ENCODE measurements at places on chromosomes 16 and 17.

DNA sequence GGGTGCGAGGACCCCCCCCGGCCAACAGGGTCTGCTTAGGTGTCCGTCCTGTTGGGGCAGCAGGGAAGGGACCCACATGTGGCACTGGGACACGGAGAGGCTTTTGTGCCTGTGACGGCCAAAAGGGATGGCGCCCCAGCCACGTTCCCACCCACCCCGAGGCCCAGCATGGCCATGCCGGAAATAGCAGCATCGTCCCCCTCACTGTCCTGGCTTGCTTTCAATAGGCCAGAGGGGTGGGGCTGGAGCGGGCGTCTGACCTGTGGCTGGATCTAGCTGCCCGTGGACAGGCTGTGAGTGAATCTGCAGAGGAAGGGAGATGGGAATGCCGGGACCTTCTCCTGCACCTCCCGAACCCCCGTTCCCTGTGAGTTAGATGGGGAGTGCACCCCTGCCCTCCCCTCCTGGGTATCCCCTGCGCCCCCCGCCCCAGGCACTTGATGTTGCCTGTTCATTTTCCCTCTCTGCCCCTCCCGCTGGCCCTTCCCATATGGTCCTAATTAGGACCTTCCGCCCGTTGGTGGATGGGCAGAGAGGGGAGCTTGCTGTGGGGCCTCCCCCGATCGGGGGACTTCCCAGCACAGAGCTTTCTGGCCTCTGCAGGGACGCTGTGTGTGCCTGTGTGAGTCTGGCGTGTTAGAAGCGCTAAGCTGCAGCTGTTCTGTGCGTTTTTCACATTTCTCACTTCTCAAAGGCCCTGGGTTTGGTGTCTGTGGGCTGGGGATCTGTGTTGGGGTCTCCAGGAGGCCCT is 292.8 kb downstream of the SEC14L1 start:
- no peak for DNase-seq

DNA sequence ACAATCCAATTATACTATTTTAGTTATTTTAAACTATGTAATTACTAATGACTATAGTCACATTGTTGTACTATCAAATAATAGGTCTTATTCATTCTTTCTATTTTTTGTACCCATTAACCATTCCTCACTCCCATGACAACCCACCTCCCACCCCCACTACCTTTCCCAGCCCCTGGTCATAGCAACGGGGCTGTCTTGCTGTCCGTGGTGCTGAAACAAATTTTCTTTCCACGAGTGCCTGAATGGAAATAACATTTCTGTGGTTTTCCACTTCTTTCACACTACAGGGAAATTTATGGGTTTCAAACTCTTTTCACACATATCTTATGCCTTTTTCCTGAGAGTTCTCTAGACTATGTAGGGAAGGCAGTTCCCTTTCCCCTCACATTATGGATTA is 326.6 kb downstream of the PHKB start:
- no peak for DNase-seq

DNA sequence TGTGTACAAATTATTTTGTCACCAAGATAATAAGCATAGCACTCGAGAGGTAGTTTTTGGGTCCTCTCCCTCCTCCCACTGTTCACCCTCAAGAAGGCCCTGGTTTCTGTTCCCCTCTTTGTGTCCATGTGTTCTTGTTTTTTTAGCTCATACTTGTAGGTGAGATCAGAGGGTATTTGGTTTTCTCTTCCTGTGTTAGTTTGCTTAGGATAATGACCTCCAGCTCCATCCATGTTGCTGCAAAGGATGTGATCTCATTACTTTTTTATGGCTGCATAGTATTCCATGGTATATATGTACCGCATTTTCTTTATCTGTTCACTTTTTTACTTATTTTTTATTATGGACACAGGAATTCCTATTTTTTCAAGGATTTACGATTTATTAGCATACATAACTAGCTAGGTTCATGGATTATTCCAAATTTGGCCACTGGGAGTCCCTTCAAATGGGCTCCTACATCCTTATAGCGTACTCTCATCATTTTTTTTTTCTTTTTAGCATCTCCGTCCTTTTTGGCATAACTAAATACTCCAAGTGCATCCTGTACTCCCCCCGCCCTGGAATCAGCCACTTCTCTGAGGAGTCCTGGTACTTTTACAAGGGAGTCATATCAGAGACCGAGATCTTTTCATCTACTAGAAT is 7.3 kb downstream of the TADA2A start:
- no peak for DNase-seq

DNA sequence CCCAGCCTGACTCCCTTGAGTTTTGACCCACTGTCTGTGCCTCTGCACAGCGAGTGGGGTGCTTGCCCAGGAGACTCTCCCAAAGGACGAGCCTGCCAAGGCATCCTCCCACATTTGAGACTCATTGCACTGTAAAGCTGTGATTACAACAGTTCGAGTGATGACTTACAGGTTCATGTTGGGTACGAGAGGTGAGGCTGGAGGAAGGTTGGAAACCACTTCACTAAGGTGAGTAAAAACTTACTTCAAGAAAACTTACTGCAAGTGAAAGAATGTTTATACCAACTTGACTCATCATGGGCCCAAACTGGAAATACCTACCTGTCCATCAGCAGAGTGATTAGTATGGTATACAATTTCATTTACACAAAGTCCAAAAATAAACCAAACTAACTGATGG is 360.1 kb upstream of the CDH11 start:
- no peak for DNase-seq

- DNase-seq = no peak
Measured at GRCh38 chr17:76772842-76773525, 35.1 kb downstream of the MFSD11 start.

DNA sequence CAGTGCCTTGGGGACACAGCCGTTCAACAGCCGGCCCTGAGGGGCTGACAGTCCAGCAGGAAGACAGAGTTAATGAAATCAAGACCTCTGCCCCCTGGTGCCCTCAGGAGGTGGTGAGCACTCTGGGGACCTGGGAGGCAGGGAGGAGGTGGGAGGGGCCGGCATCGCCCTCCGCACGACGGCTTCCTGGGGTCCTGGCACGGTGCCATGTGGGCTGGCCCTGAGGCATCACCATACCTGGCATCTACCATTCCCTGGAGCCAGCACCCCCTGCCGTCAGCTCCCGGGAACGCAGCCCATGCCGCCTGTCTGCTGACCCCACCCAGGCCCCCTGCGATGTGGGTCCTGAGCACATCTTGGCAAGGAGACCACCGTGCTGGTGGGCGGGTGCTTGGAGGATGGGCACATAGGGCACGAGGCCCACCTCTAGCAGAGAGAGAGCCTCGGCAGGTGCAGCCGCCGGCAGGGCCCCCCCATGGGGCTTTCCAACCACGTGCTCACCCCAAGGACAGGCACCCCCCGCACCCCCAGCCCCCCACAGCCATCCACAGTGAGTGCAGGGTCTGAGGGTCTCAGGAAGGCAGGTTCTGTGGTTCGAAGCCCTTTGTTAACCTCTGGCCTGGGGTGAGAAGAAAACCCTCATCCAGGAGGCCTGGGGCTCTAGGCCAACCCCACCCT is 52.5 kb downstream of the ZFPM1 start:
- peak; percentile 42 for DNase-seq

DNA sequence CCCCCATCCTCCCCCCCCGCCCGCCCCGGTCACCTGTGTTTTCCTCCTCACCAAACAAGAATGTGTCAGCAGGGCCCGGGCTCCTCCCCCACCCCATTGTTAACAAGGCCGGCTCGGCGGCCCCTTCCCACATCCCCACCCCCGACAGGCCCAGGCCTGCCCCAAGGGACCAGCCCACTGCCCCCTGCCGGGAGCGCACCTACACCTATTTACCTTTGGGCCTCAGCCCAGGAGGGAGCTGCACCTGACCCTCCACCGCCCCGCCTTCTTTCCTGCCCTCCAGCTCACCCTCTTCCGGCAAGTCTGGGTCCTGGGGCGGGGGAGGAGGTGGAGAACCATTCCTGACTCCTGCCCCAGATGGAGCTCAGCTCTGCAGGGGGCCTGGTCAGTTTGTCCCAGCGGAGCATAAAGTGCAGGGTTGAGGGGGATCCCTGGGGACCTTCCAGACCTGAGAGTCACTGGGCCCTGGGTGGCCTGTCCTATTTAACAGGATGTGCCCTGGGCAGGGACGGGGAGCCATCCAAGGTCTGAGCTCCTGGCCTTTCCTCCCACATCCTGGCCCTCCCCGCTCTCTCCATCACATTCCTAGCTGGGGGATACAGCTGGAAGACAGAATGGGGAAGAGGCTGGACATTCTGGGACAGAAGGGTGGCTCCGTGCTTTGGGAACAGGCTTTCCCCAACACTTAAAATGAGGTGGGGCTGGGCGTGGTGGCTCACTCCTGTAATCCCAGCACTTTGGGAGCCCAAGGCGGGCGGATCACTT is 8.3 kb downstream of the FOXJ1 start:
- no peak for DNase-seq

- no peak for DNase-seq
Measured at GRCh38 chr16:1193825-1194581, 31.1 kb downstream of the TPSG1 start.

- no peak for DNase-seq
Measured at GRCh38 chr17:51640108-51640622, 379.8 kb downstream of the UTP18 start.

GRCh38 chr17:58535431-58535830 is 21.0 kb upstream of the MTMR4 start:
- no peak for DNase-seq

GRCh38 chr17:78637643-78638420 is 60.6 kb upstream of the DNAH17 start:
- no peak for DNase-seq

GRCh38 chr17:13228225-13228624 is 210.4 kb upstream of the ELAC2 start:
- no peak for DNase-seq

DNA sequence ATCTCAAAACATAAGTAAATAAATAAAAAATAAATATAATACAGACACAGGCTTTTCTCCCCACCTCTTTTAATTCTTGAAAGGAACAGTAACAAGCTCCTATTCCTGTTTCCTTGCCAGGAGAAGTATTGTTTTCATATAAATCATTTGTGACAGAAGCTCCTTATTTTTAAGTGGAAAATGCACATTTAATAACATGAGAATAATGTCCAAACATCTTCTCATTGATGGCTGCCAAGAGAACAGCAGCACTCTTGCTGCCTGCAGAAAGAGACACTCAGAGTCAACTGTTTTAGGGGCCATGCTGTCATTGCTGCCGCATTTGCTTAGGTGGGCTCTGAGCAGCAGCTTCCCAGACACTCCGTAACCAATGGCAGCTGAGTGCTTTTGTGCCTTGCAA is 580.1 kb downstream of the WWOX start:
- no peak for DNase-seq

DNA sequence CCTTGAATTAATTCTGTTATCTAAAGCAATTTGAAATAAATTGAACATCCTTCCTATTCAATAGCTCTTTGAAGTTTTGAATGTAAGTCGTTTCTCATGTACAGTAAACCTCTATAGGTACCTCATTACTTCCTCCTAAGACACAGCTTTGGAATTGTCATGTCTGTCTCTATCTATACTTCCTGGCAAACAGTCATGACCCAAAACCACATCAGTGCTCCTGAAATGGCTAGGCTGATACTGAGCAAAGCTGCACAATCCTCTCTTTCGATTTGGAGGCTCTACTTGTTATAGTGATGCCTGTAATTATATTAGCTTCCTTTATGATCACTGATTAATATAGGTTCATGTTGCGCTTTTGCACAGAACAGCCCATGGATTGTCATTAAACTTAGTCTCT is 110.1 kb downstream of the ADAMTS18 start:
- DNase-seq = no peak

DNA sequence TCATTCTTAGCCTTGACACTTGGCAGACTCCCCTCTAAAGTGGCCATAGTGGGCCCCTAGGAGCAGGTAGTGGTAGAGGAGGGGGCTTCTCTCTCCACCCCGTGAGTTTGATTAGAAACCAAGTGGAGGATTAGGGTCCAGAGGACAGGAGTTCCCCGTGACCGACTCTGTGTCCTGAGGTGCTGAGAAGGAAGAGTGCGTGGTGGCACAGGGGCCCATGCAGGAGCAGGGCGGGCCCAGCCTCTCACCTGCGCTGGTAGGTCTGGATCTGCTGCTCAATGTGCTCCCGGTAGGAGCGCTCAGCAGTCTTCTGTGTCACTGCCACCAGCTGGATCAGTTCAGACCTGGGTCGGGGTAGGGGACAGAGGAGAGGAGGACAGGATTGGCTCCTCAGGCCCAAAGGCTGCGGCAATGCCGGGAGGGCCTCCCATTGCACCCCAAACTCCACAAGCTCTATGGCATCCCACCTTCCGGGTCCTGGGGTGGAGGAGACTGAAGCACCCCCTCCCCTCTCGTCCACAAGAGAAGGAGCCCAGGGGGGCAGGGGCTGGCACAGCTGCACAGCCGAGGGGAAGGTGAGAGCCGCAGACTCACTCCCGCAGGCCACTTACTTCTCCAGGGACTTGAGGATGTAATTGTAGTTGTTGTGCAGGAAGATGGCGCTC is 6.2 kb downstream of the ZACN start:
- no peak for DNase-seq

- no peak for DNase-seq
Measured at GRCh38 chr17:69539274-69539673, 124.8 kb downstream of the MAP2K6 start.

- DNase-seq = no peak
Measured at GRCh38 chr17:38918916-38919315, 6.5 kb upstream of the LASP1NB start.

DNA sequence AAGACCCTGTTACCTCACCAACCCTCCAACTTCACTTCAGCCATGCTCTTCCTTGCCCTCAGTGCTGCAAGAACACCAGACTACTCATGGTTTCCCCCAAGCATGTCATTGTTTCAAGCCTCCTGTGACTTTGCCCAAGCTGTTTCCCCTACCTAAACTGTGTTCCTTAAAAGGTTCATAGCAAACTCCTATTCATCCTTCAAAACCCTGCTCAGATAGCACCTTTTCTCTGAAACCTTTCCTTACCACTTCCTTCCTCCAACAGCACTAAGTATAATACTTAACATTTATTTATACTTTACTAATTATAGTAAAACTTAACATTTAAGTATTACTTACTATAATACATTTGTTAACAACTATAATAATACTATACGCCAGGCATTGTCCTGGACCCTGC is 136.2 kb downstream of the CCT6B start:
- no peak for DNase-seq

DNA sequence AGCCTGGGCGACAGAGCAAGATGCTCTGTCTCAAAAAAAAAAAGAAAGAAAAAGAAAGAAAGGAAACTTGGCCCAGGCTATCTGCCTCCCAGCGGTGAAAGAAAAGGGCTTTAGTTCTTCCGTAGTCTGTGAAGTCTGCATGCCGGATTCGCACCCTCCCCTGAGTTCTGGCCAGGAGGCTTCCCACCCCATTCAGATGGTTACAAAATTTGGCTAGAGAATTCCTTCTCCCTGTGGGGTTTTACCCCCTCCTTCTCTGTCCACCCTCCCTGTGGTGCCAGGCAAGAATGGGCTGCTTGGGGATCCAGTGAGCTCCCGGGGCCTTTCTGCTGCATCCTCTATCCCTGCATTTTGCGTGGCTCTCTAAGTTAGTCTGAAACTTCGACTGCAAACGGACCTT is 37.8 kb downstream of the PAFAH1B1 start:
- no peak for DNase-seq

DNA sequence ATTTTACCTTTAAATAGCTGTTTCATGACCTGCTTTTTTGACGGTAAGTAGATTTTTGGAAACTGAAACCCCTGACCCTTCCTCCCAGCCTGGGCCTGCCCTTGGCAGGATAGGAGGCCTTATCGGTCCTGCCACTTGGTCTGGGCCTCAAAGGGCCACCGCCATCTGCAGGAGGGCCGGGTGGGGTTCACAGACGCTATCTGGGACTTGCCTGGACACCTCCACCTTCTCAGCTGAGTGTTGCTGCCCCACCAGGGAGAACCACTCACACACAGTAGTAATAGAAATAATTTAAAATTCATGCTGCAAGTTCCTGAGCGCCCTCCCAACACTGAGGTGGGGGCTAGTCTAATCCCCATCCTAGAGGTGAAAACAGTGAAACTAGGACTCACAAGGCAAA is 4.6 kb upstream of the NPRL3 start:
- DNase-seq = no peak

Data from stimulated activated CD4-positive, alpha-beta T cell treated with anti-CD3 and anti-CD28 coated beads, Interleukin-4, amount 100 ng/mL, for 48 hours (primary cell).